ENCODE measurements at places on chromosomes 11 and 22.

DNA sequence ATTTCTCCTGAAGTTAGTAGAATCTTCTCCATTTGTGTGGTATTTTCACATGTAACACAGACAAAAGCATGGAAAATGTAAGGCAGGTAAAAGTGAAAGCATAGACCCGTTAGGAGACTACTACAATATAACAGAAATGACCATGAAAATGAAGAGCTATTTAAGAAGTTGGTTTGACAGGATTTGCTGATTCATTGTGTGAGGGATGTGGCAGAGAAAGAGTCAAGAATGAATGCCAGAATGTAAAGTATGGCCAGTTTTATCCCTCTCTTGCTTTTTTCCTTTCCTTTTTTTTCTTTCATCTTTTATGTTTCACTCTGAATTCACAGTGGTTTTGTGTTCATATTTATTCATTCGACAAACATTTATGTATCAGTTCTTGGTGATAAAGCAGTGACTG is 115.9 kb downstream of the ARFGAP2 start:
- DNase-seq: no peak

DNA sequence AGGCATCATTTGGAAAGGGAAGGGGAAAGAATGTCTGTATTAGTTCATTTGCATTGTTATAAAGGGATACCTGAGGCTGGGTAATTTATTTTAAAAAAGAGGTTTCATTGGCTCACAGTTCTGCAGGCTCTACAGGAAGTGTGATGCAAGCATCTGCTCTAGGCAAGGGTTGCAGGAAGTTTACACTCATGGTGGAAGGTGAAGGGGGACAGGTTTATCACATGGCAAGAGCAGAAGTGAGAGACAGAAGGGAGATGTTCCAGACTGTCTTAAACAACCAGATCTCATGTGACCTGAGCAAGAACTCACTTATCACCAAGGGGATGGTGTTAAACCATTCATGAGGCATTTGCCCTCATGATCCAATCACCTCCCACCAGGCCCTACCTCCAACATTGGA is 90.6 kb downstream of the CCDC83 start:
- no peak for DNase-seq

DNA sequence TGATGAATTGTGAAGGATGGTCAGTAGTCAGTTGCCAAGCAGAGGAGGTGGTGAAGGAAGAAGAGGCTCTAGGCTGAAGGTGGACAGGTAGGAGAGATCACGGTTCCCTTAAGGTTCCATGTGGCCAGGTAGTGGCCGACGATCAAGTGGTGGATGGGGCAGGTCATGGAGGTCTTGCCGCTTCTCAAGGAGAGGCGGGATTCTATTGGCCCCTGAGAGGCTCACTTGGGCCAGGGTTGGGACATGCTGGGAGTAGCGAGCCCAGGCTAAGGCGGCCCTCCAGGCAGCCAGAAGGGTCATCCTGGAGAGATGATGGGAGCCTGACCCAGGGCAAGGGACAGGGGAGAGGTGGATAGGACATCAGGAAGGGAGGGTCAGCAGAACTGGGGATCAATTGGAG is 20.9 kb upstream of the TMPRSS4 start:
- no peak for DNase-seq

- DNase-seq: no peak
Observed at GRCh38 chr11:96303064-96303463, 39.9 kb downstream of the MAML2 start.

GRCh38 chr11:36692704-36693103 is 94.7 kb upstream of the RAG2 start:
- DNase-seq: no peak

DNA sequence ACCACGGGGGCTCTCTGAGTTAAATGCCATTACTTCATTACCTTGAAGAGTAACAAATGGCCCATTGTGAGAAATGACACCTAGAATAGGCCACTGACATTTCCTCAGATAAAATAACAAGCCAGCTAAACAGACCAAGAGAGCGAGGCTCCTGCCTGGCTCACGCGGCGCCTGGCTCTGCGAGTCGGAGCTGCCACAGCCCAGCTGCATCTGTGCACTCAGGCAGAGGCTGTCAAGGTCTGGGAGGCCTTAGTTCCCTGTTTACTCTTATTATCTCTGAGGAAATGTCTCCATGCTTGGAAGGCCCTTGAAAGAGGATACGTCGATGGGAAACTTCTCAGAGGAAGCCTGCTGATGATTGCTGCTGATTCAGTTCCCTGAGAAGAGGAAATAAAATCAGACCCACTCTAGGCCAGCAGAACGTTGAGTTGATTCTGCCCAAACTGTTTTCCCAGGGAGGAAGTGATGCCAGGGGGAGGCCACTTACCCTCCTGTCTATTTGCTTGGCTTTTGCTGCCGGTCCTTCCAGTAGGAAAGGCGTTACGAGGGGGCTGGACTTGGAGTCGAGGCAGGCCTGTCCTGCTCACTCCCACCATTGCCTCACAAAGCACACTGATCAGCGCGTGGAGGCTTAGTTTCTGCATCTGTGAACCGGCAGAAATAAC is 208.8 kb downstream of the TBC1D22A start:
- no peak for DNase-seq

DNA sequence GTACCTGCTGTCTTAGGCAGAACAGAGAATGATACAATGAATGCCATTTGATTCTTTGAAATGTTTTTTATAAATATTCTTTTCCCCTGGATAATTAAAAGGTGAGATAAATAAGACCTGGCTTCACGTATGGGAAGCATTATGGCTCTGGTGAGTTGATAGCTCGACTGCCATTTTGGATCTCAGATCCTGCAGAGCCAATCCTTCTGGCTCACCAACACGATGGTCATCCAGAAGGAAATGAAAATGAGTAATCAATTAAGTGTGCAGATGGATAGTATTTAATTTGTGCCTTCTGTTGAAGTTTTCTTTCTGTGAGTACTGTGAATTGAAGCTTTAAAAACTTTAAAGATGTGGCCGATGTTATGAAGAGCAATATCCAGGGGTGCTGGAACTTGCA is 2.7 kb downstream of the TNRC6B start:
- DNase-seq: no peak

GRCh38 chr11:108984523-108984922 is 319.7 kb downstream of the DDX10 start:
- DNase-seq: no peak

DNA sequence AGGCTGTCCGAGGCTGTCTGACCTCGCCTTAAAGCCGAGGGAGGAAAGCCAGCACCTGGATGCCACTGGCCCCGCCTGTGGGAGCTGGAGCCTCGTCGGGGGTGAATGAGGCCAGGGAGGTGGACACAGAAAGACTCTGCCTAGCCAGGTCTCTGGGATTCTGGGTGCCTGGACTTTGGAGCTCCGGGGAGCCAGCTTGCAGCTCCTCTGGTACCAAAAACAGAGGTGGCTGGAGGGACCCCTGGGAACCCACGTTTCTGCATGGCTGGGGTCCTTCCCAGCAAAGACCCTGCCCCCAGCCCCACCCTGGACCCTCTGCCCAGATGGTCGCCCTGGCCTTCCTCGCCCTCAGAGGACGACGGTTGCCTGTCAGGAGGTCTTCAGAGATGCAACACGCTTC is 239.7 kb downstream of the BRD1 start:
- DNase-seq: no peak

GRCh38 chr22:32040324-32040904 is 2.6 kb upstream of the SLC5A1 start:
- DNase-seq: no peak

- DNase-seq: no peak
Observed at GRCh38 chr11:62017878-62018655, 50.6 kb upstream of the FTH1 start.

GRCh38 chr11:102279641-102280170 is 37.6 kb upstream of the BIRC3 start:
- DNase-seq: no peak

DNA sequence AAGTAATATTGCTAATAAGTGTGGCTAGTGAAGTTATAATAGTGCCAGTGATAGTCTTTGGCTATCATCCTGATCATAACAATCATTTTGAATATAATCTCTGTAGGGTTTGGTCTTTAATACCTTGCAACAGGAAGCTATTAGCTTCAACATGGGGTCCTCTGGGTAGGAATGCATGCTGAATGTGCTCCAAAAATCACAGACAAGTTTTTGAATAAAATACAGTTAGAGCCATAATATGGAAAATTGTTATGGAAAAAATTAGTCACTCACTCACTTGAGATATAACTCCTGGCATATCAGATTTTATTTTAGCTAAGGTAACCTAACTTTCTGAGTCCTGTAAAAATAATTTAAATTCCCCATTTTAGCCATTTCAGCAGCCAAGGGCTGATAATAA is 95.4 kb upstream of the MTMR2 start:
- DNase-seq: no peak

GRCh38 chr11:132347156-132348090 is 977.0 kb downstream of the NTM start:
- DNase-seq: no peak

DNA sequence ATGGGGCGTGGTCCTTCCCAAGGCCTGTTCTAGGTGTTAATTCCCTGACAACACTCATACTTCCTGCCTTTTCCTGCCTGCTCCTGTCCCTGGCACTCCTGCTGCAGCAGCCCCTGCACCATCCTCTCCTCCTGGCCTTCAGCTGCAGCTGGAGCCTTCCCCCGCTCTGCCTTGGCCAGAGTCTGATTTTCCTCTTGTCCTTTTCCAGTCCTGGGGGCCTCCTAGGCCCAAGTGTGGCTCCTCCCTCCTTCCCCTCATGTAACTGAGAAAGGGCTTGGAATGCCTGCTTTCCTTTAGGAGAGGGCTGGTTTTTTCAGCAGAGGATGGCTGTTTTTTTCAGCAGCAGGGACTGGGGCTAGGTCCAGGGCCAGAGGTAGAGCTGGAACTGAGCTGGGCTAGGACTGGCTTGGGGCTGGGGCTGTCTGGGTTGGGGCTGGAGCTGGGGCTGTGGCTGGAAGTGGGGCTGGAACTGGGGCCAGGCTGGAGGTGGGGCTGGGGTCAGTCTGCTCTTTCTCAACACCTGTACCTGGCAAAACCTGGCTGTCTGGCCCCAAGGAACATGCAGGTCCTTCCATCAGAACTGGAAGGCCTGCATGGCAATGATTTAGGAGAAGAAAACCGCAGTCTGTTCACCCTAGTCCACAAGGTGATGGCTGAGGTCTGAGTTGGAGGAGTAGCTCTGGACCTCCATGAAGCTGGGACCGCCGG is 23.6 kb downstream of the ZC3H7B start:
- DNase-seq: no peak

DNA sequence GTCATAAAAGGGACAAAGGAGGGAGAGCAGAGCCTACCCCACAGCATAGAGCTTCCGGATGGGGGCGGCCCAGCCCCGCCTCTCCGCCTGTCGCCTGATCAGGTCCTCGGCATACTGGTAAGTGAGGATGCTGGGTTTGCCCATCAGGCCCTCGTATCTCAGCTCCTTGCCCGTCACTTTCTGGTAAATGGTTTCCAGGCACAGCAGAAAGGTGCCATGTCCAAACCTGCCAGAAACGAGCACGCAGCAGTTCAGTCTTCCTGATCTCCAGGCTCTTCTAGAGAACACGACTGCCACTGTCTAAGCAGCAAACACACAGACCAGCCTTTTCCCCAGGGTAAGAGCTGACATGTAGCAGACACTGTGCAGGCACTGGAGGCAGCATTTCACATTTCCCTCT is 17.4 kb upstream of the TMEM121B start:
- no peak for DNase-seq

- DNase-seq: no peak
Observed at GRCh38 chr11:492427-493226, 14.4 kb downstream of the RNH1 start.

DNA sequence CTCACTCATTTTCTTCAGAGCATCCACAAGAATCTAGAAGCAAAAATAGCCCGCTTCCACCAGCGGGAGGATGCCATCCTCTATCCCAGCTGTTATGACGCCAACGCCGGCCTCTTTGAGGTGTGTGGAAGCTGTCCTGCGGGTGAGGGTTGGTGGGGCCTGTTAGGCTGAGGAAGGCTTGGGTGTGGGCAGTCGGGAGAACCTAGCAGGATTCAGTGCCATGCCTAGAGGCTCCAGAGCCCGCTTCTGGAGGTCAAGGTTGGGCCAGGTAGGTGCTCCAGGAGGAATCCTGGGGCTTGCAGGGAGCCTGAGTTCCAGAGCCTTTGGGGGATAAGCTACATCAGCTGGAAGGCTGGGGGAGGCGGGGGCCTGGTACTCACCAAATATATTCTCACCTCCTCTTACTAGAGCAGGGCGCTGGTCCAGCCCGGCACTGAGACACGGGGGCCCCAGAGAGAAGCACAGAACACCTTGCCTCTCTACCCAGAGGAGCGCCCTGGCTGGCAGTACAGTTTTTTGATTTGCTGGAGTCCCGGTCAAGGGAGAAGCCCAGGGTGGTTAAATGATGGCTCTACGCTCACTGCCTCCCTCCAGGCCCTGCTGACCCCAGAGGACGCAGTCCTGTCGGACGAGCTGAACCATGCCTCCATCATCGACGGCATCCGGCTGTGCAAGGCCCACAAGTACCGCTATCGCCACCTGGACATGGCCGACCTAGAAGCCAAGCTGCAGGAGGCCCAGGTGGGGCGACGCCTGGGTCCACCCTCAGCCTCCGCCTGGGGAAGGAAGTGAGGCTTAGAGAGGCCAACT is 5.3 kb downstream of the GCAT start:
- DNase-seq: no peak

DNA sequence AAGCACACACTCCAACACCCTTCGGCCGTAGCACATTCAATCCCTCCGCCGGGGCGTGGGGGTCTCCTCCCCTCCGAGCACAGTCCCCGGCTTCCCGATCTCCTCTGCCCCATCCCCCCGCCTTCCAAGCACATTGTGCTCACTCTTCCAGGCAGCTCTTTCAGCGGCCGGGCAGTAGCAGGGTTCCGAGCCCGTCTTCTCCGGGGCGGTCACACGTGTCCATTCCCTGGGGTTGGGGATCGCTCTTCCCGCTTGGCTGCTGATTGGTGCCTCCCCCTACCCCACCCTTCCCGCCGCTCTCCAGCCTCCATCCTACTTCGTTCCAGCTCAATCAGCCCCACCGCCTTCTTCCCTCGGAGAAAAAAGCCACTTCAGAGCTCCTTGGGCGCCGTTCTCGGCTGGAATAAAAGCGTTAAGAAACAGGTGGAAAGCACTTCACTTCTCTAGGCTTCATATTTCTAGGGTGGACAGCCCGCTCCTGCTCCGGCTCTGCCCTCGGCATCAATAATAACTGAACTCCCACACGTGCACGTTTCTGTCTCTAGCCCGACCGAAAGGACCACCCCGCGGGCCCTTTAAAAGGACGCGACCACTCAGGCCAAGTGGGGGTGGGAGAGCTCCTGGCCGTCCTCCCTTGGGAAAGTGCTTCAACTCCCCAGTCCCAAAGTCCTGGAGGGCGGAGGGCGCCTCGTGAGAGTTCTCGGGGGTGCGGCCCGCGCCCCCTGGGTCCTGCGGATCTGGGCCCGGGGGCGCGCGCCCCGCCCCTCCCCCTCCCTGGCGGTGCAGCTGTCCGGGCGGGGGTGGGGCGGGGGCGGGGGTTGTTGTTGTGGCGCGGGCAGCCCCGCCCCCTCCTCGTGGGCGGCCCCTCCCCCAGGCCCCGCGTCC is 464 bp upstream of the CECR2 start:
- no peak for DNase-seq

DNA sequence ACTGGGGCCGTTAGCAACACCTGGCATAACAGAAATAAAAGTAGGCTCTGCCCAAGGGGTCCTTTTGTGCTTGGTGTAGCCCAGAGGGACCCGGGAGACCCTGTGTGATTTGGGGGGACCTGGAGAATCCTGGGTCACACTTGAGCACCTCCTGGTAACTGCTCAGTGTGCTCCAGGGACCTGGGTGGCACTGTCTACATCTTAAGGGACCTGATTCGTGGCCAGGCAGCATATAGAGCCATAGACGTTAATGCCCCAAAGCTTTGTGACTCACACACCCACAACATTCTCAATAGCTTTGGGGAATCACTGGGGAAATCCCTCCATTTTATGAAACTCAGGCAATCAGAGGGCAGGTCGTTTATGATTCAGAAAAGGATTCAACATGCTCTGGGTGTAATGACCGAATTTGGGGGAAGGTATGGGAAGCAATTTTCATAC is 3.6 kb upstream of the IGF2 start:
- DNase-seq: no peak
